ENCODE measurements at places on chromosomes 3 and 15. TPM values are rescaled to one million over a fixed set of nuclear protein-coding genes. Genes with fewer than 3 reads are reported as not detected.

The GLDN gene
- 0.18 TPM for total RNA-seq

DNA sequence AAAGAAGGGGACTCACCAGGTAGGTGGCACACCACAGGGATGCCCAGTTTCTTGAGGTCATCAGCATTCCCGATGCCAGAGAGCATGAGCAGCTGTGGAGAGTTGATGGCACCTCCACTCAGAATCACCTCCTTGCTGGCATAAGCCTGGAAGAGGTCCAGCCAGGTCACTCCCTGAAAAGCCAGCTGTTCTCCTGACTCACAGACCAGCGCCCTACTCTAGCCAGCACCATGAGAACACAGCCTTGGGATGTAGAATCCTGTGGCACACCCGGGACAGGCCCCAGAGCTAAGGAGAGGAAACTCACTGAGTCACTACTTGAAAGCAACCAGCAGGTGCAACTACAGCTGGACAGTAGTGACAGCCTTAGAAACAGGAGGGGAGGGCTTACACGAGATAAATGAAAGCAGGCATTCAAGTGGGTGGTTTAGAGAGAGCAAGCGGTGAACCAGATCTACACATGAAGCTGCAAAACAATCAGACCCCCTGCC is 24.5 kb downstream of the CHDH start:
- DNase-seq: no peak
- H3K27ac ChIP-seq: no peak overlapping the region
- H3K36me3 ChIP-seq: no peaks in the 10 kb centered on the region
- H3K27me3 ChIP-seq: peaks cover 50% of the 10 kb centered on the region
- no peak overlapping the region for H3K4me3 ChIP-seq

DNA sequence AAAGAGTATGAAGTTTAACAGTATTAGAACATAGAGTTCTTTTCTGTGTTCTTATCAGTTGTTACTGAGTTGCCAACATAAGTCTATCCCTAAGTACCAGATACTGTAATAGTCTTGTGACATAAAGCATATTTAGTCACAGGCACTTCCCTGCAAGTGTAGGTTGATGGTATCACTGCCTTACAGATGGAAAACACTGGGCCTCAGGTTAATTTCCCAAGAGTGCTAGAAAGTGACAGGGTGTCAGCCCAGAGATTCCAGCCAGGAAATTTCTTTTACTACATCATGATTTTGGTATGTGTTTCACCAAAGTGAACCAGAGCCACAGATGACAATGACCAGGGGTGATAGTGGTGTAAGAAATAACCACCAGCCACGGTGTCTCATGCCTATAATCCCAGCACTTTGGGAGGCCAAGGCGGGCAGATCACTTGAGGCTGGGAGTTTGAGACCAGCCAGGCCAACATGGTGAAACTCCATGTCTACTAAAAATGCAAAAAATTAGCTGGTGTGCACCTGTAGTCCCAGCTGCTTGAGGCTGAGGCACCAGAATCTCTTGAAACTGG is 3.2 kb downstream of the EIF1B start:
- peaks cover 15% of the 10 kb centered on the region for H3K4me1 ChIP-seq
- no peak overlapping the region for H3K4me3 ChIP-seq

The CCDC39 gene
- not detected for total RNA-seq

DNA sequence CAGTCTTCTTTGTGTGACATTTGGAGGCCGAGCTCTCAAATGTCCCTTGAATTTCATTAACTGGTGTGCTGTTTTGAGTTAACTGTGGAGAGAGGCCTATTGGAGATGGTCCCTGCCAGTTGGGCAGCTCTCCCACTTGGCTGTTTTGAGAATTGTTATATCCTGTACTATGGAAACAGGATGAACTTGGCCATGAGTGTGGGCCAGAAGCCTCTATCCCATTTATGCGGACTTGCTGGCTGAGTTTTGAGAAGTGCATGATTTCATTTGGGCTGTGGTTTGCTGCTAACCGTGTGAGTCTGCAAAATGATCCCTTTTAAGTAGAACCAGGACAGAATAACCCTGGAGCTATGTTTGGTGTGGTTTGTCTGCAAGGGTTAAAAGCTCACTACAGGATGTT is 366.0 kb downstream of the PTPRG start:
- no peak for DNase-seq
- H3K27ac ChIP-seq: no peak overlapping the region
- H3K4me1 ChIP-seq: no peaks in the 10 kb centered on the region

The C2CD4A gene
- total RNA-seq: not detected

DNA sequence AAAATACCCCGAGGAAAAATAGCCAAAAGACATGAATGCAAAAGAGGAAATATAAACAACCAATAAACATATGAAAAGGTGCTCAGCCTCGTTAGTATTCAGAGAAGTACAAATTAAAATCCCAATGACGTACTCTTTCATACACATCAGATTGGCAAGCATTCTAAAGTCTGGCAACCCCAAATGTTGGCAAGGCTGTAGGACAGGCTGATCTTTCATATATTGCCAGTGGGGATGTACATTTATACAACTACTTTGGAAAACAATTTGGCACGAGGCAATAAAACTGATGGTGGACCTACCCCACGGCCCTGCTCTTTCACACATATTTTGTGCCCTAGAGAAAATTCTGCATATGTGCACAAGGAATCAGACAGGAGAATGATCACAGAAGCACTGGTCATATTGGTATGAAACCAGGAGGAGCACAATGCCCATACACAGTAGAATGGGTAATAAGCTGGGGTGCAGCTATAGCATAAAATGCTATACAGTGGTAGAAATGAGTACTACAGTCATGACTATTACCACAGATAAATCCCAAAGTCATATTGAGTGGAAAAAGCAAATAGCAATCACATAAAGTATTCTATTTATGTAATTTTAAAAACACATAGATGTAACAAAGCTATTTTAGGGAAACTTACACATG is 176.0 kb upstream of the SLC24A5 start:
- H3K27ac ChIP-seq: no peak overlapping the region
- H3K36me3 ChIP-seq: no peaks in the 10 kb centered on the region

The FURIN gene
- 67.0 TPM for total RNA-seq

DNA sequence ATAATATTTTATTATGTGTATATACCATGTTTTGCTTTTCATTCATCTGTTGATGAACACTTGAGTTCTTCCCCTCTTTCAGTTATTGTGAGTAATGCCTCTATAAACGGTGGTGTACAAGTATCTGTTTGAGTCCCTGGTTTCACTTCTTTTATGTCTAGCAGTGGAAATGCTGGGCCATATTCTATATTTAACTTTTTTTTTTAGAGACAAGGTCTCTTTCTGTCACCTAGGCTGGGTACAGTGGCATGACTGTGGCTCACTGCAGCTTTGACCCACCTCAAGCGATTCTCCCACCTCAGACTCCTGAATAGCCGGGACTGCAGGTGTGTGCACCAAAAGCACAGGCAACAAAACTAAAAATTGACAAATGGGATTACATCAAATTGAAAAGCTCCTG is 19.9 kb downstream of the GOLM2 start:
- H3K4me3 ChIP-seq: no peak overlapping the region
- peaks cover 4% of the 10 kb centered on the region for H3K36me3 ChIP-seq
- no peaks in the 10 kb centered on the region for H3K4me1 ChIP-seq
- no peaks in the 10 kb centered on the region for H3K27me3 ChIP-seq
- DNase-seq: no peak

Data from T-cell (primary cell).